Muscle of leg (tissue), 16 donors: ENCODE measurements at places on chromosomes 7 and 10.

GRCh38 chr10:50469288-50469687 is 154.5 kb downstream of the SGMS1 start:
- no peak for DNase-seq

DNA sequence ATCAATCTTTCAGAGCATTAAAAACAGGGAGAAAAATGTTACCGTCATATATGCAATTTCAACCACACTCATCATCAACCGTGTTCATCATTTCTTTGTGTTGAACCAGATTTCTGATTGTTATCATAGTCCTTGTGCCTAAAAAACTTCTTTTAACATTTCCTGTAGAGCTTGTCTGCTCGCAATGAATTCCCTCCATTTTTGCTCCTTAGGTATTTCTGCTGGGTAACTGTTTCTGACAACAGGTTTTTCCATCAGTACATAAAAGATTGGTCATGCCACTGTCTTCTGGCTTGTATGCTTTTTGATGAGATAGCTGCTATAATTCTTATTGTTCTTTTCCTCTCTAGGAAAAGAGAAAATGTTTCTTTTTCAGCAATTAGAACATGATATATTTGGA is 8.6 kb upstream of the RBM33 start:
- DNase-seq, result no peak

- no peak for DNase-seq
These were observed 1101.1 kb downstream of the SORCS3 start for GRCh38 chr10:105742184-105742583.

- peak; percentile 58 for DNase-seq
These were observed 64.5 kb downstream of the PDIA4 start for GRCh38 chr7:148963583-148964482.
